Activated effector memory CD4-positive, alpha-beta T cell treated with anti-CD3 and anti-CD28 coated beads, Interleukin-2, amount 50 U/mL, for 16 hours (primary cell): ENCODE measurements at places on chromosomes 16 and 17.

- DNase-seq: no peak
Measured at GRCh38 chr16:49194537-49195236, 87.0 kb downstream of the CBLN1 start.

DNA sequence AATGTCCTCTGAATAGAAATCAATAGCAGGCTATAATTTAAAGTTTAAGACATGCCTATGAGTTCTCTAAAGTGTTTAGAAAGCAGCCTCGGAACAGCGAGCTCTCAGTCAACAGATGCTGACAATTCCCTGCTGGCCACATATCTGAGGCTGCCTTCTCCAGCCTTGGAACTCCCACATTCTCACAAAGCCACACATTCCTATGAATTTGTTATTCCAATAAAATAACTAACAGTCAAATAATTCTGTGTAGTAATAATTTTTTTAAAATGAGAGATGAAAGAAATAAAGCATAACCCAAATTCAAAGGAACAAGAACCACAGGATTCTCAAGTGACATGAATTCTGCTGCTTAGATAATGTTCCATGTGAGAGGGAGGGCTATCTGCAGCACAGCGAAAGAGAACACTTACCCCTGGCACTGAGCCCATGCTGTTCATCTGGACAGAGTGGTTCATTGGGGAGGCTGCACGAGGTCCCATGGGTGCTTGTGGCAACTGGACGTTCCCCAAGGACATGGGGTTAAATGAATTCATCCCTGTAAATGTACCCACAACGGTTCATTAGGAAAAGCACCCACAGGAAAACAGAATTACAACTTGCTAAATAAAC is 56.9 kb upstream of the TRAP1 start:
- no peak for DNase-seq

DNA sequence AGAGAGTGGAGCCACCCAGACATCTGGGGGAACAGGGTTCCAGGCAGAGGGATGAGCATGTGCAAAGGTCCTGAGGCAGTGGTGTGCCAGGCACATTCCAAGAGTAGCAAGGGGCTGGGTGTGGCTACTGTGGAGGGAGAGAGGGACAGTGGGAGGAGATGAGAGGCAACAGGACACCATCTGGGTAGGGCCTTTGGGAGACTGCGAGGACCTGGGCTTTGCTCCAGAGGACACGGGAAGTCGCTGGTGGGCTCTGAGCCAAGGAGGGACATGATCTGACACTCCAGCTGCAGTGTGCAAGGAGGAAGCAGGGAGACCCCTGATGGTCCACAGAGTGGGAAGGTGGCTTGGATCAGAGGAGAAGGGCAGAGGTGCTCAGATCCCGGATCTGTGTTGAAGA is 56.7 kb upstream of the MED9 start:
- DNase-seq: no peak

DNA sequence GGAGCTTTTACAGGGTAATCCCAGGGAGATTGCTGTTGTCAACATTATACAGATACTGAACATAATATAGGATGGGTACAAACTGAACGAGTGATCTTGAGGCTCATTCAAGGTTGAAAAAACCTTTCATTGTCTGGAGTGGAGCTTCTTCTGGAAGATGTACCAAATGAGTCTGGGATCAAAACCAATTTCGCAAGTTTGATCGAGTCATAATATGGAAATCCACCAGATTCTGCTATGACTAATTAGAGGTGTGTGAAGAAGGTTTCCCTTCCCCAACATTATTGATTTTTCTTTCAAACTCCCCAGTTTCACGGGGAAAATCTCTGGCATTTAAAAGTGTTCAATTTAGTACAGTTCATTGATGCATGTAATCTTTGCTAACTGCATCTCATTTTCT is 324.1 kb downstream of the ZFHX3 start:
- DNase-seq: no peak

- DNase-seq: no peak
Measured at GRCh38 chr17:28385037-28385400, 13.5 kb downstream of the SARM1 start.

DNA sequence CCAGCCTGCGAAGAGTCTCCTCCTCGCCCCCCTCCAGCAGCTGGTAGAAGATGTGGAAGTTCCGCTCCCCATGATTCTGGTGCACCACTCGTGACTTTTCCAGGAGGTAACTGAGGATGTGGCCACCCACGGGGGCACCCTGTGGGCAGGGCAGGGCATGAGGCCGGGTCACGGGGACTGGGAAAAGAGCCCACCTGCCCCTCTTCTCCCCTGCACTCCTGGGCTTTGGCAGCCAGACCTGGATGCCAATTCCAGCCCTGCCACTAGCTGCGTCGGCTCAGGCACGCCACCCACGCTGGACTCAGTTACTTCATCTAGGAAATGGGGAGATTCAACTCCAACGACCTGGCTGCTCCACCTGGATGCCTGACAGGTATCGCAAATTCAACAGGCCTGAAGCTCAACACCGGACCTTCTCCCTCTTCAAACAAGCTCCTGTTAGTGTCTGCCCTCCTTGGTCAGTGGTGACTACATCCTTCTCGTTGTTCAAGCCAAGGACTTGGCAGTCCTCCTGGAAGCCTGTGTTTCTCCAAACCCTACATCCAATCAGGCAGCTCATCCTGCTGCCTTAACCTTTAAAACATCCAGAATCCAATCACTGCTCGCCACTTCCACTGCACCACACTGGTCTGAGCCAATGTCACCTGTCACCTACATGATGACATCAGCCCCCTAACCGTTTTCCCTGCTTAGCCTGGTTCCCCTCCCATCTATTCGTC is 11.6 kb downstream of the MYO1C start:
- no peak for DNase-seq

GRCh38 chr16:4085405-4085970 is 30.8 kb downstream of the ADCY9 start:
- no peak for DNase-seq

DNA sequence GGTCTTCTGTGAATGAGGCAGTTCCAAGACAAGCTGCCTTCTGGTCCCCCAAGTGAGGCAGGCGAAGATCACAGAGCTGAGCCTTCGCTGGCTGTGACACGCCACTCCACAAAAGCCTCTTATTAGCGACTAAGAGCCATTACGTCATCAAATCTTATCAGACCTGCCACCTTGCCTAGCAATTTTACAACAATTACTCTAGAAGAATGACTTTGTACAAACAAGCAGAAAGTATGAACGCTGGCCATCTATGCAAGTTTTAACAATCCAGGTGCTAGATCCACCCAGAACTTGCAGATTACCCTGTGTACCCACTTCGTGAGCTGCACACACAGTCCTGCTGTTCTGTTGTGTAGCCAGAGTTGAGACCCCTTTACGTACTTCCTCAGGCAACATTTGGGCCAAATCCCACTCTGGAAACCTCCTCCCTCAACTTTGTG is 3.8 kb upstream of the ICAM2 start:
- no peak for DNase-seq

GRCh38 chr16:23999663-24000062 is 163.9 kb downstream of the PRKCB start:
- DNase-seq: peak; percentile 75

- DNase-seq: peak; percentile 92
Measured at GRCh38 chr17:77444984-77445759, 304.4 kb downstream of the SEC14L1 start.

DNA sequence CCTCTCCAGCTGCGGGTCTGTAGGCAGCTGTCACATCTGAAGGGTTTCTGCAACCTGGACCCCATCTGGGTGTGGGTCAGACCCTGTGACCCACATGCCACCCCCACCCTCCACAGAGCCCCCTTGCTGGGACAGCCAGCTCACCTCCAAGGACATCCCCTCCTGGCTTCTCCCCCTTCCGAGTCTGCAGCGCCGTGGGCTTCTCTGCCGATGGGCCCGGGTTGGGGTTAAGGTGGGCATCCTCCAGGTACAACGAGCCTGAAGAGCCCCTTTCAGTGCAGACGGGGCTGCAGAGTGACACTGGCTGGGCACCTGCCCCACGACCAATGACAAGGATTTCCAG is 28.9 kb downstream of the OR1D5 start:
- DNase-seq: peak; percentile 58

DNA sequence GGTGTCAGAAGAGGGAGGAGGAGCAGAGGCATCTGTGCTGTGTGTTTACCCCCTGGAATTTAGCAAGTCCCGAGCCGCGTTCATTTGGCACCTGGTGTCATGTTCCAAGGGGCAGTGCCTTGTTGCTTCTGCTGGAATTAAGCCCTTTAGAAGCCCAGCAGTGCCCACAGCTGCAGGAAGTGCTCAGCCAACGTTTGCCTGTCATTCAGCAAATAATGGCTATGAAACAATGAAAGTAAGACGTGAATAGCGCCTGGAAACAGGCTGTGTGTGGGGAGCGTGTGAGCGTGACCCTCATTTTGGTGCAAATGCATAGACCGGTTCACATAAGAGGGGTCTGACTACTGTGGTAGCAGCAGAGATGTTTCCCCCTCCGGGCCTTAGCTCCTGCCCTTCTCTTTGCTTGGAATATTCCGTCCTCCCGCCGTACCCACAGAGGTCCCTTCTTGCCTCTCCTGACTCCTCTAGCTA is 5.8 kb upstream of the ATP2C2 start:
- DNase-seq: no peak

GRCh38 chr16:8087597-8088289 is 502.6 kb downstream of the TMEM114 start:
- DNase-seq: no peak

DNA sequence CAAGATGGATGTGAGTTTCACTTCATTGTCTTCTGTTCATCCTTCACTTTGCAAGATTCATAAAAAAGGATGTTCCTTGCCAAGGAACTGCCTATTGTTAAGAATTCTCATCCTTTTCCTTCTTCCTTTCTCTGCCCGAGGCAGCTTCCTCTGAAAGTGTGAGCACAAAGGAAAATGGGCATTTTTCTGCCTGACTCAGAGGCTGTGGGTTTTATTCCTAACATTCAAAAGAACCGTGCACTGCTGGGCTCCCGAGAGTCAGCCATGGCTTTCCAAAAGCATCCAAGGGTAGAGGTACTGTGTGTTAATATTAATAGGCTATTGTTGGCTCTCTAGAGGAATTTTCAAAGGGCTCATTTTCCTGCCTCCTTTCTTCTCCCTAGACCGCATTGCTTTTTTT is 289.4 kb downstream of the ABCC12 start:
- no peak for DNase-seq

- DNase-seq: no peak
Measured at GRCh38 chr16:89352091-89352681, 134.7 kb downstream of the ZNF778 start.

- no peak for DNase-seq
Measured at GRCh38 chr17:79798299-79799173, 1.7 kb upstream of the CBX8 start.

DNA sequence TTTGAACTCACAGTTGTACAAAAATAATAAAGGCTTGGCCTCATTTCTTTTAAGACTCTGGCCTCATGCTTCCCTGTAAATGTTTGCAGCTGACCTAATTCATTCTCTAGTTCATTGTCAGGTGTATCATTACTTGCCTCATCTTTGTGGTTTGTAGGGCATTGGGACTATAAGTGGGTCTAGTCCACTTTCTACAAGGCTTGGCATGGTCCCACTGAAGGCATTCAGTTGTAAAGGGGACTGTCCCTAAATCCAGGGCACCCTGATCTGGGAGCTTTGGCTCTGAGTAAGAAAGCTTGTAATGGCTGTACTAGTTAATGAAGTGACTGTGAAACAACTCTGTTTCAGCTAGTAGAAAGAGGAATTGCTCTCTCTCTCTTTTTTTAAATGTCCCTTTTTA is 2.7 kb downstream of the KCTD2 start:
- no peak for DNase-seq

DNA sequence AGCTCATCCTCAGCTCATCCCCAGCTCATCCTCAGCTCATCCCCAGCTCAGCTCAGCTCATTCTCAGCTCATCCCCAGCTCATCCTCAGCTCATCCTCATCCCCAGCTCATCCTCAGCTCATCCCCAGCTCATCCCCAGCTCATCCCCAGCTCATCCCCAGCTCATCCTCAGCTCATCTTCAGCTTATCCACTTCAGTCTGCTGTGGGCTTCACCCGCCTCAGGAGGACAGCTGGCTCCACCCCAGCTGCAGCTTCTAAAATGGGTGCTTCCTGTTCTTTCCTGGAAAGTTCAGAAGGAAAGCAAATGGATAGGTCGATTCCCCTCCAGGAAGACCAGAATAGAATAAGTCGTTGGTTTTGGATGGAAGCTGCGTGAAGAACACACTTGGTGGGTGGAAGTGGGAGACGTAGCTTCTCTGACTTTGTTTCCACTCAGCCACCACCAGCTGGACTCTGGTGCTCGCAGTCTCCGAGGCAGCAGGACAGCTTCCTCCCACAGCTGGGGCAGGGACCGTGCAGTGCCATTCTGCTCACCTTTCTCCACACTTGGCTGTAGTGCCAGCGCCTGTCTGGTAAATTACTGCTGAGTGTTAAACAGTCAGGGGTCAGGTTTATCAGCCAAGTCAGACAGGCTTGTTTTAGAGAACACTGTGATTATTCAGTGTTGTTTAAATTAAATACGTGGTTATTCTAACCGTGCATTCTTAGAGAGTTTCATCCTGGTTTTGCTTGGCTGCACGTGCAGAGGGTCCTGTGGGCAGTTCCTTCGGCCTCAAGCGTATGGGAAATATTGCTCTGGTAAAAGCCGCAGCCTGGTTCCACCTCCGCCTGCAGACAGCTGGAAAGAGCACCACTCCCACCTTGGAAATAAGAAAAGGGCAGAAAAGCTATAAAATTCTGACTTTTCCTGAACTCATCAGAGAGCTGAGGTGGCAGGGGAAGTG is 61.0 kb upstream of the CHMP6 start:
- DNase-seq: no peak

GRCh38 chr17:39667945-39668924 is at the start of gene PNMT:
Gene PNMT, plus strand, starts transcription at chr17:39668453. Its CDS starts 23 bp downstream, at chr17:39668476.
- peak; percentile 87 for DNase-seq

GRCh38 chr16:31186176-31186575 is 6.2 kb downstream of the FUS start:
- no peak for DNase-seq

GRCh38 chr17:27259356-27259755 is 34.6 kb upstream of the WSB1 start:
- no peak for DNase-seq
